ENCODE measurements at places on chromosomes 5 and 9. TPM values are rescaled to one million over a fixed set of nuclear protein-coding genes. Genes with fewer than 3 reads are reported as not detected.

DNA sequence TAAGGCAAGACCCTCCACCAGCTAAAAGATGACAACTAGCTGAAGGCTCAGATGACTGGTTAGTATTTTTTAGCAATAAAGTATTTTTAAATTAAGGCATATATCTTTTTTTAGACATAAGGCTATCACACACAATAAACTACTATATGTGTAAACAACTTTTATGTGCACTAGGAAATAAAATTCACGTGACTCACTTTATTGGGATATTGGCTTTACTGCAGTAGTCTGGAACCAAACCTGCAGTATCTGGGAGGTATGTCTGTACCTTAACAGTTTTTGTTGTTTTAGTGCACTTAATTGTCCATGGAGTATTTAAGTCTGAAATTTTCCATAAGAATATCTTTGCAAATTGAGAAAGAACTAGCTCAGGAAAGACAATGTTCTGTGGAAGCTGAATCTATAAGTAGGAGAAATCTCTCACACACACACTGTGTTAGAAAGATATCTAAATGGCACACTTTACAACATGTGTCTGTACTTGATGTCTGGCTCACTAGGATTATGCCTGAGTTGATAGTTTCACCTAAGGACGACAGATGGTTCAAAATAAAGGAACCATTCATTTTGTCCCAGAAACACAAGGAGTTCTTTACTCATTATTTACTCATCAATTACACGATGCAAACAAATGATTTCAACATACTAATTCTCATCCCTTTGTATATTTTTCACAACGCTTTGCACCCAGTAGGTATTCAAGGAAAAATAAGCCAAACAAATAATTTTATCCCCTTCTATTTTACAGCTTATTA lies 4.6 kb downstream of the RAPGEF6 start:
- DNase-seq: no peak

DNA sequence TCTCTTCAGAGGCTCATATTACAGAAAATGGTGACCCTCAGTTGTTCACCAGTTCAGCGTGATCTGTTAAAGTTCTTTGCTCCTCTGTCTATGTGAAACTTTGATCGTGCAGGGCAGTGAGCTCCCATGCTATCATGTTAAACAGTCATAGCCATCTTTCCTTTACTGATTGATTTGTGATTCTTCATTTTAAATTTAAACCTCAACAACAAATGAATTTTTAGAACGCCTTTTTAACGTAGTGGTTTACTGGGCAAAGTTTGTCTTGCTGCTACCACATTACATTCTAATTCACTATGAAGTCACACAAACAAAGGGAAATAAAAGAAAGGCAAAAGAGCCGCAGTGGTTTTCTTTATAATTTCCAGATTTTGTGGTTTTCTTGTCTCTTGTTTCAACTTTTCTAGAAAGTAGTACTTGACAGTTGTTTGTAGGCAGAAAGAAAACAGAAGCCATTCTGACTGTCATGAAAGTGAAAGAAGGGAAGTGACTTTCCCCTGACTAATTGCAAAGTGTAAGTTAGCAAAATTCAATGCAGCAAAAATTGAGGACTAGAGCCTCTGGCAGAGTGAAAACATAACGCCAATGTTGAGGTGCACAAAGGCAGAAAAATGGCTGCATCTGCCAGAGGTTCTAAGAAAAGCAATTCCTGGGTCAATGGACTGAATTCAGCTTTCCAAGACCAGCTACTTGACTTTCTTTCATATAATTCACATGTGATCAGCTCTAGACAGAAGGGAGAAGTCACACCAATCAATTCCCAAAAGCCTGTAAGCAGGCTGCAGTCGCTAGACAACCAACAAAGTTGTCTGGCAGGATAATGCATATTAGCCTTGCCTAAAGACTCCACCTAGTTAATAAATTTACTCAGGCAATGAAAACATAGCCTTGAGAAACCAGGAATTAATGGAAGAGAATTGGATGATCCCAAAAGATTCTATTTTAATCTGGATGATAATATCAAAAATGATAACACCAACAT lies 7.1 kb upstream of the IFNA6 start:
- DNase-seq: no peak

IFNB1 gene
- total RNA-seq: not detected

DNA sequence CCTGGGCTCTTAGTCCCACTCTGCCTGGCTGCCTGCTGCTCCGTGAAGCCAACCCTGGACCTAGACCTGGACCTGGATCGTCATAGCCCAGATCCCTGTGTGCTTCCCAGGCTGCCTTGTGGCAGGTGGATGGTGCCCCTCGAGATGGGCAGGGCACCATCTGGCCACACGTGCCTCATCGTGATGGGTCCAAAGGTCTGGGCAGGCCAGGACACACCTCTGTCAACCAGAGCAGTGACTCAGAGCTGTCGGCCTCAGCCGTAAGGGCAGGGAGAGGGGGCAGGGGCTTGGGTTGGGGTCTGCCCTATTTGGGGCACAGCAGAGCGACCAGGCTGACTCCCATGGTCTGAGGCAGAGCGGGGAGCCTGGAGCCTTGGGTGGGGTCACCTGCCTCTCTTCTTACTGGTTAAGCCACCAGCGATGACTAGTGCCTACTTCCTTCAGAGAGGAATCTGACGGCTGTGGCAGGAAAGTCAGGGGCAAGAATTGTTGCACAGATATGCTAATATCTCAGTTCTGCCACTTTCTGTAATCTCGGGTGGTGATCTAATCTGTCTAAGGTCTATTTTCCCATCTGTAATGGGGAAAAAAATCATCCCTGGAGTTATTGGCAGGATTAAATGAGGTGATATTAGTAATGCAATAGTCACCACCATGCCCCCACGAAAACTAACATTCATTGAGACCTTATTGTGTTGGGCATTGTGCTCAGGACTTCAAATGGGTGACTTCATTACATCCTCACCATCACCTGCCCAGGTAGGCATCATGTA lies 3.2 kb upstream of the CDHR2 start:
- no peak for DNase-seq

GRCh38 chr5:172421-172820 lies 18.9 kb upstream of the LRRC14B start:
- no peak for DNase-seq

MSMP gene
- total RNA-seq: not detected

ORM1 gene
- 0.65 TPM for total RNA-seq
